ENCODE measurements at places on chromosomes 4 and X.

DNA sequence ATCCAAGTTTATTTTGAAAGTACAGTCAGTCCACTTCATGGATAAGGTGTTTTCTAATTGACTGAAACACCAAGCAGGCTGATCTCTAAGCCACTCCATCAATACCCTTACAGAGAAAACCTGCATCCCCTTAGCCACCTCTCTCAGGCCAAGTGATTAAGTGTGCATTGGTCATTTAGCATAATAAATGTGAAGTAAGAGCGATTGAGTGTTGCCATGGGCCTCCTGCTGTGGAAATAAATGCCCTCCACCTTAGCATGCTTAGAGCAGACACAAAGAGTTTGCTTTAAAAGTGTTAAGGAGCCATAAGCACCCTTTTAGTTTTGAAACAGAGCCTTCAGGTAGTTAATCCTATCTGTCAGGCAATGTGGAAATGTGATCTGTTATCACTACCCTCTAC lies 386.5 kb downstream of the GPAT3 start:
- DNase-seq: no peak

DNA sequence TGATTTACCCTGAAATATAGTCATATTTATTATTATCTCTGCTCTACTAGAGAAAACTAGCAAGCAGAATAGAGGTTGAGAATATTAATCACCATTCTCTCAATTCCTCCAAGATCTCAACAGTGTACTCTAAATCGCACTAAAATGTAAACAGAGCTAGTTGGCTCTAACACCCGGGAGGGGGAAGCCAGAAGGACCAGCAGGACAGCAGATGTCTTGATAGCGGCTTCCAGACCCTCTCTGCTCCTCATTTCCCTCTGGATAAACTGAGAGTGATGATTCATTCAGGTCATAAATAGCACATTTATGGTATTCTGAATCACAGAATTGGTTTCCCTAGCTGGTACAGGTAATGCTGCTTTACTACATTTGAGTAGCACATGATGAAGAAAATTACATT lies 82.5 kb downstream of the TBC1D9 start:
- DNase-seq: no peak

GRCh38 chrX:26613956-26614355 lies 398.0 kb downstream of the MAGEB5 start:
- no peak for DNase-seq

DNA sequence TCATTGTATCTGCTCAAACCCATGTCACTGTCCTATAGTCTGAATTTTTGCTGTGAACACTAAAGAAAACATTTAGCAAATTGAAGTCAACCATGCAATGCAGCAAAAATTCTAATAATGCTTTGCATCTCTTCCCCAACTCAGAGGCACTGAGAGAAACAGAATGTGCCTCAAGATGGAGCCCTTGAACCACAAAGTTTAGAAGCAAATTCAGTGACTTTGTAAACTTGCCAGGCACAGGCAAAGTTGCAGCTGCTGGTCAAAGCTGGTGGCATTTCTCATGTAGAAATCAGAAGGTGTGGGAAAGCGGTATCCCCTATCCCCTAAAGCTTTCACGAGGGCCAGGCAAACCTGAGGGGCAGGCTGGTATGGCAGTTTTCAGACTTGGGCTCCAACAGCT lies 121.7 kb upstream of the DIPK2B start:
- no peak for DNase-seq

DNA sequence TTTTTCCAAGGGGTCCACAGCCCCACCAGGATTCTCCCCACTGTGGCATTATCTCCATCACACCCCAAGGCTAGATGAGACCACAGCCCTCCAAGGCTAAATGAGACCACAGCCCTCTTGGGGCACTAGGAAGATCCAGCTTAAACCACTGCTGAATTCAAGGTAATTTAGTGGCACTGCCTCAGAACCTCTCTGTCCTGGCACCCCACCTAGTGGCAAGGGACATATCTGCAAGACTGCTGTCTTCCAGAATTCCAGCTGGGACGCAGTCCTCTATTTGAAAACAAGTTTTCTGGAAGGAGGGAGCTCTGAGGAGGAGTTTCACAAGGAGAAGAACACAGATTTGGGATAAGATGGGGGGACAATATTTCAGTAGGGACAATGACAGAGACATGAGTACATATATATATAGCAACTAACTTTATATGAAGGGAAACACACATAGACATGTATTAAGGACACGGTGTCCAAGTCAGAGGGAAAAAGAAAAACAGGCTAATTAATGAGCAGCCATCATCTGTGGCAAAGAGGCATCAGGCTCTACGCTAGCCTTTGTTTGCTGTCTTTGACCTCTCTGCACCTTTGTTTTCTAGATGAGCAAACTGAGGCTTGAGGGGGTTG lies 9.3 kb downstream of the CETN2 start:
- no peak for DNase-seq

- no peak for DNase-seq
Measured at GRCh38 chrX:123013141-123013540, 170.9 kb upstream of the GRIA3 start.

DNA sequence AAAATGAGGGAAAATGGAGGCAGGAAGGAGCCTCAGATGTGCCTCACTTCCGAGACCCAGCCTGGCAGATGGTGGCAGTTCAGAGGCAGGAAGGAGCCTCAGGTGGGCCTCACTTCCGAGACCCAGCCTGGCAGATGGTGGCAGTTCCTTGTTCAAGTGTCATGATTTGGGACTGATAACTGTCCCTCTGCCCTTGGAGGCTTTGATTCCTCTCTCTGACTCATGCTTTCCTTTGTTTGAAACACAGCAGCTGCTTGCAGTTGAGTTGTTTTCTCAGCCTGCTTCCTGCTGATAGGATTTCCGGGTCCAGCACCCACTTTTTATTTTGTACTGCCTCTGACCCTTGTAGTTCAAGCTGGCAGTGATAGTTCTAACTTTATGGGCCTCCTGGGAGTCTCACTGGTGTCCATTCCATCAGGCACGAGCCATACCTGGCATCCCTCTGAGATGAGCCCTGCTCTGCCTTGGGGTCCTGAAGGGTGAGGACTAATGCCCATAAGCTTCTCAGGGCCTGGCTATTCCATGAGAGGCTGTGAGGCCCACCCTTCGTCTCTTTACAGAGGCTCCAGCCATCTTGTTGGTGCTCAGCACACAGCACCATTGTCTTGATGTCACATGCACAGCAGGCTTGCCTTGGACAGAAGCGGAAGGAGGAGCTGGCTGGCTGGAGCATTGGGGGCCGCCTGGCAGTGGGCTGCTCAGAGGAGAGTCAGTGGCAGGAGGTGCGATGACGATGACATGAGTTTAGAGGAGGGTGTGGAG lies 13.0 kb downstream of the RGS12 start:
- DNase-seq: peak; percentile 54

GRCh38 chr4:55170462-55170861 lies 45.1 kb upstream of the KDR start:
- no peak for DNase-seq

- DNase-seq: no peak
Measured at GRCh38 chrX:148333989-148334388, 166.4 kb upstream of the AFF2 start.

- no peak for DNase-seq
Measured at GRCh38 chr4:61501812-61502211, 301.7 kb downstream of the ADGRL3 start.

DNA sequence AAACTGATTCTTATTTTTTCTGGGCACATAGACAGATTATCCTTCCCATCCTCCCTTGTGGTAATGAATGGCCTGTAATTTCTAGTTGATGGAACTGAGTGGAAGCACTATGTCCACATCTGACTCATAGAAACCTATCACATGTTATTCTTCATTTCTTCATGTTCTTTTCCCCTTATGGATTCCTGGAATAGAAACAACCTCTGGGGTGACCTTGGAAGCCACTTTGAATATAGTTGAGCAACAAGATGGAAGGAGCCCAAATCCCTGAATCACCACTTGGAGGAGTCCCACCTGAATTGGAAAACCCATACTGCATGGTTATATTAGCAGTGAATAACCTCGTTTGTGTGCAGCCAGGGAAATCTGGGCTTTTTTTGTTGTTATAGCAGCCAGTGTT lies 137.8 kb downstream of the MID1IP1 start:
- no peak for DNase-seq

DNA sequence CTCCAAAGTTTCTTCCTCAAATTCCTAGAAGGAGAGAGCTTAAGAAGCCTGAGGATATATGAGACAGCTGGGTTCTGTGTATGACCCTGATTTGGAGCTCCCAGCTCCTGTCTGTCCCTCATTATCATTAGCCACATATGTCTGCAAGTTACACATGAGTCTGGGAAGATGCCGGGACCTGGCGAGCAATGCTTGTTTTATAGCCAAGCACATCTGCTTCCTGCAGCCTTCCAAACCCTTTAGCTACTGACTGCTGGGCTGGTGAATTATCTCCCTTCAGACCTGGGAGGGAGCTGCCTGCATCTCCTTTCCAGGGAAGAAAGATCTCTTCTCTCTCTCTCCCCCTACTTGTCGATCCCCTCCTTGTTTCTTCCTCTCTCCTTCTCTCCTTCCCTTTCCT lies 556.7 kb upstream of the BOD1L1 start:
- DNase-seq: no peak

- DNase-seq: no peak
Measured at GRCh38 chr4:70437197-70437596, 34.8 kb upstream of the MUC7 start.

DNA sequence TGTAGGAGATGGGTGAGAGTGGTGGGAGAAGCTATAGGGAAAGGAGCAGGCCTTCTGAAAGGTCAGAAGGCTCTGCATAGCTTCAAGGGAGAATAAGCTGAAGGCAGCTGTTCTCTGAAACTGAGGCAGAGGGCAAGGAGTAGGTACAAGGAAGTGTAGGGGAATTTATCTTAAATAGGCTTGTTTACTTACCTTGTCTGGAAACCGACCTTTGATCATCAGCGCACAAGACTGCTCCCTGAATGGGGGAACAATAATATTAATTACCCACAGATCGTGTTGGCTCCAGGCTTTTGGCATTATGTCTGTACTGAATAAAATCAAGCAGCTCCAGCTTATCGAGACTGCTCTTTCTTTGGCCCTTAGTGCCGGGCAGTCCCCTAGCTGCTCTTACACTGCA lies 175.5 kb upstream of the MAGEB16 start:
- DNase-seq: no peak
